ENCODE measurements at places on chromosomes 11 and 22. TPM values are rescaled to one million over a fixed set of nuclear protein-coding genes. Genes with fewer than 3 reads are reported as not detected.
A peak's percentile ranks its signal among the peaks of the same experiment; 100 is the strongest.

GRCh38 chr11:2768471-2769408 is 68.9 kb upstream of the KCNQ1OT1 start:
- DNase-seq, result peak; percentile 78

DNA sequence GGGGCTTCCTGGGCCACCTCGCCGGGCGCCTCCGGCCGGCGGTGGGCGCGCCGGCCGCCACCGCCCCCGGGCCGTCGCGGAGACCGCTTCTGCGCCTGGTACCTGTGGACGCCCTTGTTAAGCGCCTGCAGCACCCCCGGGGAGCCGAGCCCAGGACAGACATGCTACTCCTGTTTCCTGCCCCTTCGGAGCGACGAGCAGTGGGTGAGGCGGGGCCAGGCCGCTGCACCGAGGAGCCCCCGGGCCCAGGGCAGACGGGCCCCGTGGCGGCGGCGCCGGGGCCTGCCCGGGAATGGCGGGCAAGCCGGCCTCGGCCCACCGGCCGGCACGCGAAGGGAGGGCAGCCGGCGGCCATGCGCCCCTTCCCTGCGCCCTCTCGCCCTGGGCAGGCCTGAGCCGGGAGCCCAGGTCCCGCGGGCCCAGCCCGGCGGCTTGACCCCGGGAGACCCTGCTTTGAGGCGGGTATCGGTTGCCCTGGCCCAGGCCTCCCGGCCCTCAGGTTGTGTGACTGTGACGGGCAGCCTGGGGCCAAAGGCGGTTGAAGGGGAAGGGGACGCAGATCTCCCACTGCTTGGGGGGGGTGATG is 789 bp upstream of the KDM2A start:
- DNase-seq, result no peak

DNA sequence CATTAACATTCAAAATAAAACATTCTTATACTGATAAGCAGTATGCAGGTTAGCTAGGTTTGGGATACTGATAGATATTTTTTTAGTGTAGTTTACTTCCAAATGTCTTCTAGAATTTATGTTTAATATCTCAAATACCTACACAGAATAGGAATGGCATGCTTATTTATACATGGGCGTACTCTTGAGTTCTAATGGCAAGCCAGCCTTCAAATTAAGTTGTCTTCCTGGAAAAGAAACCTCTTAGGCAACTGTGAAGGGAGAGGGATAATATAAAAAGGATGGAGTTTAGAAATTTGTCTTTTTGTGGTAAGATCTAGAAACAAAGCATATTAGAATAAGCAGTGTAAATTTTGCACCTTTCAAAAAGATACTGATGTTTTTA is 65.4 kb downstream of the MTMR3 start:
- DNase-seq, result no peak

DNA sequence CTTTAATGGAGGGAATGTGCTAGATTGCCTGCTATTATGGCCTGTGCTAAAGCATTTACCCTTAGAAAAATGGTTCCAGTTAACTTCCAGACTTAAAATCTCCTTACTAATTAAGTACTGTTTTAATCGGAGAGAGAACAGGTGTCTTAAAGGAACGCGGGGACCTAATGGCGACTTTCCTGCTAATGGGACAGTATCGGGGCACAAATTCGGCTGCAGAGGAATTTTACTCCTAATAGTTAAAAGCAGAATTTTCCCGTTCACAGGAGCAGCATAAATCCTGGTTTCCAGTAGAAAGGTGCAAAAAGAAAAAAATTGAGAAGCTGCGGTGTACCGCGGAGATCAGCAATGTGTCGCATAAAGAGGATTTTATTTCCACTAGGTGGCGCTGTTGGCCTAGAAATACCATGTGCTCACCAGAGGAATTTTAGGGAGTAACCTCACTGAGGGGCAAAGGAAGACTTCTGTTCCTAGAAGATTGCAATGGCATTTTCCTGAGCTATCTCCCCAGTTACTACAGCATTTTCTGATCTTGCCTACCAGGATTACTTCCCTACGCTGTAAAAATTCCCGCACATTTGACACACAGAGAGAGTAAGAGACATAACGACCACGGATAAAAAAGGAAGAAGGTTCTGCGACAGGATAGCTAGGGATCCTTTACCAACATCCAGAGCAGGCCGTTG is 44.5 kb downstream of the ZNF280B start:
- peak; percentile 20 for DNase-seq

DNA sequence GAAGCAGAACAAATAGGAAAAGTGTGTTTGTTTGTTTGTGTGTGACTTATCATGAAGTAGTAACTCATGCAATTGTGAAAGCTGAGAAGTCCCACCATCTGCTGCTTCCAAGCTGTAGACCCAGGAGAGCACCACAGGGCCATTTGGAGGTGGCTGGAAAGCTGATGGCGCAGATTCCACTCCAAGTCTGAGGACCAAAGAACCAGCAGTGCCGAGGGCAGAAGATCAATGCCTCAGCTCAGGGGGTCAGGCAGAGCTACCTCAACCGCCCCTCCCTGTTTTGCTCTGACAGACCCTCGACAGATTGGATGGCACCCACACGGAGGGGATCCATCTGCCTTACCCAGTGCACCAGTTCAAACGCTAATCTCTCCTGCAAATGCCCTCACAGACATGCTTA is 896.2 kb downstream of the BRD1 start:
- DNase-seq, result no peak

- DNase-seq, result peak; percentile 68
Measured at GRCh38 chr22:35894937-35895708, 133.5 kb downstream of the RBFOX2 start.

- no peak for DNase-seq
Measured at GRCh38 chr11:42857344-42857743, 454.5 kb upstream of the API5 start.

- DNase-seq, result no peak
Measured at GRCh38 chr11:6350043-6350442, 29.7 kb upstream of the CAVIN3 start.

DNA sequence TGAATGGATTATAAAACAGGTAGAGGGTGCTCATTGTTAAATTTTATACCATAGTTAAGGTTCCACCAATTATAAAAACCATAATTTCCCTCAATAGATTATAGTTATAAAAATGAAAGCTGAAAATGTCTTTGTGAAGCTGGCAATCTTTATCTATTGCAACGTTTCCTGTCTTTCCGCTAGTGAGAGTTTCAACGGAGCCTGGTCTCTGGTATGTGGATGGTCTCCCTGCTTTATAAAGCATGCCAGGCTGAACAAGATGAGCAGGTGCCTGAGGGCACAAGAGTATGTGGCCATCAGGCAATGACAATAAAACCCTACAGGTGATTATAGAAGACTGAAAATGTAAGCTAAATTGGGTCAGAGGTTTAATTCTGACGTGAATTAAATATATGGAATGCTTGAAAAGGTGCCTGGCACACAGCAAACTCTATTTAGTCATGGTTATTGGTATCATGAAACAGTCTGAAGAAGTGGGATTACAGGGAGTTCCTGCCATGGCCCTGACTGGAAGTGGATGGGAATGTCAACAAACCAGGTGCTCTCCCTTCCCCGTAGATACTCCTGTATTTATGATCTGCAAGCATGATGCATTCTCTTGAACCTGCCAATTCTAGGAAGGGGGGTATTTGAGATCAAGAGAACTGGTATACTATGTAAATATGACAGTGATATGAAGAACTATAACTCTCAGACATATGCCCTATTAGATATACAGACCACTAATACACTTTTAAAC is 115.7 kb downstream of the ENTHD1 start:
- no peak for DNase-seq

- no peak for DNase-seq
Measured at GRCh38 chr11:5818245-5818886, 9.6 kb downstream of the OR52N2 start.

DNA sequence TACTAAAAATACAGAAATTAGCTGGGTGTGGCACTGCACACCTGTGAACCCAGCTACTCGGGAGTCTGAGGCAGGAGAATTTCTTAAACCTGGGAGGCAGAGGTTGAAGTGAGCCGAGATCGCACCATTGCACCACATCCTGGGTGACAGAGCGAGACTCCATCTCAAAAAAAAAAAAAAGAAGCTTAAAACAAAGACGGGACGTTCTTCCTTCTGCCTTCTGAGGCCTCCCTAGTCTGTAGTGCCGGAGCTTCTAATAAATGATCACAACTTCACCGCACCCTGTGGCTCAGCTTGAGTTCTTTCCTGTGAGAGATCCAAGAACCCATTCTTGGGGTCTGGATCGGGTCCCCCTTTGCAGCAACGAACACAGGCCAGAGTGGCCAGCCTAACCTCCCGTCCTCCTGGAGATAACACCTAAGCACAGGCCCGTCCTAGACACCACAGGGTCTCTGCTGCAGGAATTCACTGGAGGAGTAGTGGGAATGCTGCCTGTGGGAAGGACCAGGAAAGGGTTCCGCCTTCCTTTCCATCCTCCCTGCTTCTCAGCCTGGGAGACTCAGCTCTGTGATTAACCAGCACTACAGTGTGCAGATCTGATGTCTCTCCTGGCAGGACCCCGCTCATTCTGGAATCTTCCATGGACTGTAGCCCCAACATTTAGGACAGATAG is 2.2 kb upstream of the APOBEC3H start:
- no peak for DNase-seq

GRCh38 chr11:14908214-14908880 is 16.3 kb upstream of the CYP2R1 start:
- DNase-seq, result peak; percentile 23

DNA sequence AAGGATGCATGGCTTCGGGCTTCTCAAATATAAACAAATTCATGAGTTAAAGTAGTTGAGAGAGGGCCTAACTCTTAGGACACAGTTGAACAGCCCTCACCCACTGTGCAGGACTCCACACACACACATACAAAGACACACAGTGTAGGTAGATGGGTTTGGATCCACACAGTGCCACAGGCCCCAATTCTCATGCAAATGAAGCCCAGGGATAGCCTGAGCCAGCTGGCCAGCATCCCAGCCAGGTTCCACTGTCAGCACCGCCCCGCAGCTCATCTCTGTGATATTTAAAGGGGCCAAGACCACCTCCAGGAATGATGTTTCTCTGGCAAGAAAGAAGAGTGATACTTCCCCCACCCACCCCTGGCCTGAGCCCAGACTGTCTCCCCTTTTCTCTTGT is 11.7 kb downstream of the SLC35C1 start:
- no peak for DNase-seq

DNA sequence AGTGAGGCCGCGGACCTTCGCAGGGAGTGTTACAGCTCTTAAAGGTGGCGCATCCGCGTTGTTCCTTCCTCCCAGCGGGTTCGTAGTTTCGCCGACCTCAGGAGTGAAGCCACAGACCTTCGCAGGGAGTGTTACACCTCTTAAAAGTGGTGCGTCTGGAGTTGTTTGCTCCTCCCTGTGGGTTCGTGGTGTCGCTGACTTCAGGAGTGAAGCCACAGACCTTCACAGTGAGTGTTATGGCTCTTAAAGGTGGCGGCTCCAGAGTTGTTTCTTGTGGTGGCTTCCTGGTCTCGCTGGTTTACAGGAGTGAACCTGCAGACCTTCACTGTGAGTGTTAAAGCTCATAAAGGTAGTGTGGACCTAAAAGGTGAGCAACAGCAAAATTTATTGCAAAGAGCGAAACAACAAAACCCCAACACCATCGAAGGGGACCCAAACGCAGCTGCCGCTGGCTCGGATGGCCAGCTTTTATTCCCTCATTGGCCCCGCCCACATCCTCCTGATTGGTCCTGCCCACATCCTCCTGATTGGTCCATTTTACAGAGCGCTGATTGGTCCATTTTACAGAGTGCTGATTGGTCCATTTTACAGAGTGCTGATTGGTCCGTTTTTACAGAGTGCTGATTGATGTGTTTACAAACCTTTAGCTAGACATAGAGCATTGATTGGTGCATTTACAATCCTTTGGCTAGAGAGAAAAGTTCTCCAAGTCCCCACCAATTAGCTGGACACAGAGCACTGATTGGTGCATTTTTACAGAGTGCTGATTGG is 1.2 kb upstream of the TMEM45B start:
- DNase-seq, result no peak

DNA sequence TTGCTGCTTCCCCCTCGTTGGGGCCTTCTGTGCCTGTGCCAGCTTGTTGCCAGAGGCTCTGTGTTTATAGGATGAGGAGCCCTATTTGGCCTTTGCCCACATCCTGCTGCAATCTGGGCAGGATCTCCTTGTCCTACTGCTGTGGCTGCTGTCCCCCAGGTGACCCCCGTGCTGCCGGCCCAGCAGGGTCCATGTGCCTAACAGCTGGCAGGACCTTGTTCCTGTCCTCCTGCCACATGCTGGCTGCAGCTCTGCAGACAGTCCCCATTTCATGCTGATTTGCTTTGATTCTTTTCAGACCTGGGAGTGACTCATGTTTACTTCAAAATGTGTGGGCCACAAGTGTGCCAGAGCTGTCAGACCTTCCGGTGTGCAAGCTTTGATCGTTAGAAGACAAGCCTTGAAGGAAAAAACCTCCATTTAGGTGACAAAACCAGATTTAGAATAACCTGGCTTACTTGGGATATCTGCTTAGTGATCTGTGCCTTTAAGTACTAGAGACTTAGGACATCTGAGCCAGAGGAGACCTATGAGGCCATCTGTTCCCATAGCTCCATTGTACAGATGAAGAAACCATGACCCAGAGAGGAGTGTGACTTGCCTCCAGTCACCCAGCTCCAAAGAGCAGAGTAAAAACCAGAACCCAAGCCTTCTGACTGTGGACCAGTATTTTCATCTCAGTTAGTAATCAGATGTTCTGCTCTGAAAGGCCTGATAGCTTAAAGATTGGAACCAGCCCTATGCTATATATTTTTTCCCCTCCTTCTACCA is 11.1 kb downstream of the NAV2 start:
- peak; percentile 57 for DNase-seq

DNA sequence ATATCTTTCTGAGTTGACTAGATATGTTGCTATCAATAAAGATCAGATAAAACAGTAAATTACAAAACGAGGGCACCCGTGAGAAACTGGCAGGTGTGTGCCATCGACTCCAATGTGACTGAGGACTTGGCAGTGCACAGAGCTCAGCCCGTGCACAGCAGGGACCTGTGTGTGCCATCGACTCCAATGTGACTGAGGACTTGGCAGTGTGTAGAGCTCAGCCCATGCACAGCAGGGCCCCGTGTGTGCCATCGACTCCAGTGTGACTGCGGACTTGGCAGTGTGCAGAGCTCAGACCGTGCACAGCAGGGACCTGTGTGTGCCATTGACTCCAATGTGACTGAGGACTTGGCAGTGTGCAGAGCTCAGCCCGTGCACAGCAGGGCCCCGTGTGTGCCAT is 347.2 kb upstream of the B3GAT1 start:
- DNase-seq, result no peak

GRCh38 chr11:63599211-63600122 is 14.8 kb downstream of the PLAAT3 start:
- peak; percentile 57 for DNase-seq

CDKN1C gene
- total RNA-seq, result 7.5 TPM

C22orf31 gene
- not detected for total RNA-seq

APOBEC3B gene
- total RNA-seq, result 4.0 TPM

FGF3 gene
- total RNA-seq, result not detected

ST13 gene
- total RNA-seq, result 248 TPM

MYBPC3 gene
- total RNA-seq, result not detected

DCPS gene
- 11.3 TPM for total RNA-seq

MPEG1 gene
- not detected for total RNA-seq

MS4A6E gene
- total RNA-seq, result not detected
